GM12878 (cell line): ENCODE measurements at places on chromosomes 6 and 20. TPM values are rescaled to one million over a fixed set of nuclear protein-coding genes. Genes with fewer than 3 reads are reported as not detected.

GRCh38 chr20:57061051-57061900, 205.2 kb downstream of the BMP7 start:
- DNase-seq = no peak

GRCh38 chr20:50020288-50020687, 37.5 kb downstream of the SNAI1 start:
- no peak for DNase-seq

DNA sequence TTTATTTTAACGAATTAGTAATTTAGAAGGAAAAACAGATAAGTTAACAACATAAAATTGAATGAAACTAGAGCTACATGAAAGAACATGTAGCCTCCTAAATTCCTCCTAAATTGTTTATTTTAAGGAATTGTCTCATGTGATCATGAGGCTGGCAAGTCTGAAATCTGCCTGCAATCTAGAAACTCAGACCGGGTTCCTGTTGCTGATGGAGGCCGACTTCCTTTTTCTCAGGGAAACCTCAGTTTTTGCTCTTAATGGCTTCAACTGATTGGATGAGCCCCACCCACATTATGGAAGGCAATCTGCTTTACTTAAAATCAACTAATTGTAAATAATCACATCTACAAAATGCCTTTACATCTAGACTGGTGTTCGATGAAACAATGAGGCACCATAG, 267.6 kb upstream of the PRND start:
- DNase-seq = no peak

GRCh38 chr20:53036992-53037391, 64.8 kb downstream of the TSHZ2 start:
- no peak for DNase-seq

- DNase-seq = no peak
Measured at GRCh38 chr6:35067234-35067633, 73.9 kb downstream of the TCP11 start.

DNA sequence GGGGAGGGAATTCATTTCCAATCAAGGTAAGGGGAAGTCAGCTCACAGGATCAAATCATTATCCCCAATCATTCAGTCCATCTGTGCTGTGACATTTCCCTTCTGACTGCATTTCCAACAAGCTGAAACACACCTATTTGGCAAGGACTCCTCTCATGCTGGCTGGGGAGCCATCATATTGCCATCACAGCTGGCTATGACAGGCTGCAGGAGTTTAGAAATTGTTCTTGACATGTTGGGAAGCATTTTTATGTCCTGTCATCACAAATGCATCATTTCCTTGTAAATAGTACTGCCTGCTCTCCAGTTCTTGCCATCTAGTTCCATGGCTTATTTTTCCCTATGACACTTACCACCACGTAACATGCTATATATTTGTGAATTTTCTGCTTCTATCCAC, 113.9 kb upstream of the TMEM170B start:
- no peak for DNase-seq

DNA sequence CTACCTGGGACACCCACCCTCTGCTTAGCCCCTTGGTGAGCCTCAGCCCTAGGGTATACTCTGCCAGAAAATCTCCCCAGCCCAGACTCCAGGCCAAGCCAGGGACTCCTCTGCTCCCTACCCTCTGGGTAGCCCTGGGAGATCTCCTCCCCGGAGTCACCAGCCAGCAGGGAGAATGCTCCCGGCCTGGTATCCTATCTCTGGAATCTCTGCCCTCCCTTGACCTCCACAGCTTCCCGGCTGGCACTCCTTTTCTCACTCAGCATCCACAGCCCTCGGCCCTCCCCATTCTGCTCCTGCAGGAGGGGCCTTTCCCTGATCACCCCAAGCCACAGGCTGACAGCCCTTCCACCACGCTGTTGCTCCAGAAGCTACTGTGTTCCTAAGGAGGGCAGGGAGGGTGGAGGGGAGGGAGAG, 22.6 kb downstream of the NOL4L start:
- DNase-seq = no peak

DNA sequence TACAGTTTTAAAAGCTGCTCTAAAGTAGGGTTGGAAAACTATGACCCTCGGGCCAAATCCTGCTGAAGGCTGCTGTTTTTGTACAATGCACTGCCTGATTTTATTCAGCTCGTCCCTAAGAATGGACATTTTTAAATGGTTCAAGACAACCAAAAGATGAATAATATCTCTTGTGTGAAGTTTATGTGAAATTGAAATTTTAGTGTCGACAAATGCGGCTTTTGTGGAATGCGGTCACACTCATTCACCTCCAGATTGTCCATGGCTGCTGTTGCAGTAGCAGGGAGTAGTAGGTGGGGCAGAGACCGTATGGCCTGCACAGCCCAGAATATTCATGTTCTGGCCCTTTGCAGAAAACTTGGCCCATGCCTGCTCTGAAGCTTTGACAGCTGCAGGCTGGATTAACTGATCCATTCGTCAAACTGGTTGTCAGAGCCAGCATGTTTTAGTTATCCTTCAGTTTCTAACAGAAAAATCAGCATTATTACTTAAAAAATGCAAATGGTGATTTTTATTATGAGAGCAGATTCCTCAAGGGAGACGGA, 91.6 kb downstream of the PSMG4 start:
- no peak for DNase-seq

DNA sequence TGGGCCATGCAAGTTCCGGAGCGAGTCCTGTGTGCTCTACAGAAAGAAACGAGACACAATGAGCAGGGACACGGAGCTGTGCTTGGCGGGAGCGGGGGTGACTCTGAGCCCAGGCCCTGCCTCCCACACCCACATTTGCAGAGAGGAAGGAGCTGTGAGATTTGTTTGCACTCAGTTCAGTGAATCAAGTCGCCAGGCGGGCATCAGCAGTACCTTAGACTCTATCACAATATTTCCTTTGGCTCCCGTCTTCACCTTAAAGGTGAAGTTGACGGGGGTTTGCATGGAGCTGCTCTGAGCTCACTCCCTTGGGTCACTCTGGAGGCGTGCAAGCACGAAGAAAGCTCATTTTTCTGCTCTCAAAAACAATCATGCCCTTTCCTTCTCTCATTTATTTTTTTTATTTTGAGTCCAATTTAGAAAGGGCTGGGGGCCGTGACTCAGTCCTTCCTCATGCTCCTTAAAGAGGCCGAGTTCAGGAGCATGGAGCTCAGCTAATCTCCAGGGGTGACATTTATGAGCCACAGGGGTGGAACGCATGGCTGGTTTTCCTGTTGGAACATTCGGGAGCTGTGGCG, 188.2 kb downstream of the NFATC2 start:
- no peak for DNase-seq

GRCh38 chr6:9316831-9317230, 881.5 kb upstream of the SLC35B3 start:
- DNase-seq = no peak

DNA sequence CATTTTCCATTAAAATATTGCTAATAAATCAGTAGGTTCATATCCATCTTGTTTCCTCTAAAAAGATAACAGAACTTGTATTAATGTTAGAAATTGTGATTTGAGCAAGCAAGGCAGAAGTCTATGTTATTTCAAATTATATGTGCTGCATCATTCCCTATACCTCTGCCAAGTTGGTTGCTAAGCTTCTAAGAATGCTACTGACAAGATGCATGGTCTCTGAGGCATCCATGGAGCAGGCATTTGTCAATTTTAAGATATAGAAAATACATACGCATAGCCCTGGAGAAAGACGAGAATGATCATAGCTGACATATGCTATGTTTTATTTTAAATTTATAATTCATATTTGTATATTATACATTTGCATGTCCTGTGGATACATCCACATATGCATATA, 168.3 kb upstream of the THEMIS start:
- DNase-seq = no peak

GRCh38 chr6:9532621-9533557, 882.0 kb downstream of the TFAP2A start:
- no peak for DNase-seq

Gene OR2H2
- not detected in 2 replicates for total RNA-seq

Gene DOK5
- not detected in 2 replicates for total RNA-seq

Gene PHACTR3
- 0.29 TPM in 1 of 2 replicates, not detected in the other for total RNA-seq
